ENCODE measurements at places on chromosomes 6 and 20.

DNA sequence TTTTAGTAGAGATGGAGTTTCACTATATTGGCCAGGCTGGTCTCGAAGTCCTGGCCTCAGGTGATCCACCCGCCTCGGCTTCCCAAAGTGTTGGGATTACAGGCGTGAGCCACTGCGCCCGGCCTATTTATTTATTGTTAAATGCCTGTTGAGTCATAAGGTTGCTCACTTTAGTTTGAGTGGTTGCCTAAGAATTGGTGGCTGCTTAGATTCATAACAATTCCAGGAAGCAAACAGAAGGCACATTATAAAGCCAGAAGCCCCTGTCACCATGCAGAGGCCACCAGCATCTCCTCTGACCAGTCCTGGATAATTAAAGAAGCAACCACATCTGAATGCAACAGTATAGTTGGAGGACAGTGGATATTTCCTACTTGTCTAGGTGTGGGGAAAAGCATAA, 24.0 kb upstream of the ARMH2 start:
- DNase-seq = no peak

GRCh38 chr6:163599684-163600083, 185.2 kb downstream of the QKI start:
- DNase-seq = no peak

- no peak for DNase-seq
These were observed 3.5 kb downstream of the NUP153 start for GRCh38 chr6:17703256-17703694.

DNA sequence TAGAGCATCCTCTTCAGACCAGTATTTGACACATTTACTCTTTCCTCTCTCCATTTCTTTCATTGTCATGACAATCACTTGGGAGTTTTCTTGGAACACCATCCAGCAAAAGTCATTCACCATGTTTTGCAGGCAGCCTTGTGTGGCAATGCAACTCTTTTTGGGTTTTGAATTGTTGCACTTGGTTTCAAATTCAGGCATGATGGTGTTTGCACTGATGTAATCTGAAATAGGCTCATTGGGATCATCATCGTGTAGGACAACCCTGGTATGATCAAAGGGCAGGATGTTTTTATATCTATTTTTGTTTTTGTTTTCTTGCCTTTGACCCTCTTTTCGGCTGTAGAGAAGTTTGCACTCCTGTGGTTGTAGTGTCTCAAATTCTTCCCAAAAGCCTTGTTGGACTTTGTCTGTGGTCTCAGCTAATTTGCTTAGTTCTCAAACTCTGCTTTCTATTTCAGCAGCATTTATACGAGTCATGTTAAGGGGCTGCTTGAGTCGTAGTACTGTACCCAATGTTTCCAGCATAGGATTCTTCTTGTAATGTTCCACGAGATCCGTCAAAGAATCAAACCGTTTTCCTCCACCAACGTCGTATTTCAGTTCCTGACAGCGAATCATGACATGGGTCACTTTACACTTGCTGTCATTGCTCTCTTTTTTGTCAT, 160.8 kb upstream of the TNFAIP3 start:
- DNase-seq = no peak

DNA sequence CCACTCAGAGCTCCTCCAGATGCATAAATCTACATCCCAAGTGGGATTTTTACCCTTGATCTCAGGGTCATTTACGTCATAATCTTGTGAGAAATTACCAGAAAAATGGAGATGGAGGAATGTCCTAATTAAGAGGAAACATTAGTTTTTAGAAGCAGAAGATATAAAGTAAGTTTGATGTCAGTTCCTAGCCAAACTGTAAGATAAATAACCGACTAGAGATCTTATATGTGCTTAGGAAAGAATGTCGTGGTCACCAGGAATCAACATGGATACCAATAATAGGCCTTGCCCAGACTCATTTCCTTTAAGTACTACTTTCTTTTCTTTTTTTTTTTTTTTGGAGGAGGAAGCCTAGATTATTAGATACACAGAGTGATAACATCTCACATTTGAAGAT, 186.9 kb downstream of the UTRN start:
- no peak for DNase-seq

- DNase-seq = no peak
These were observed 2.7 kb upstream of the MYT1 start for GRCh38 chr20:64161356-64162238.

GRCh38 chr6:25270559-25270958, 8.6 kb upstream of the CARMIL1 start:
- DNase-seq = no peak

Data from NCI-H524 treated with DMSO at 0.1 percent for 48 hours (cell line).